HAP-1 (cell line): ENCODE measurements at places on chromosomes 1 and 21.
A peak's percentile ranks its signal among the peaks of the same experiment; 100 is the strongest.

DNA sequence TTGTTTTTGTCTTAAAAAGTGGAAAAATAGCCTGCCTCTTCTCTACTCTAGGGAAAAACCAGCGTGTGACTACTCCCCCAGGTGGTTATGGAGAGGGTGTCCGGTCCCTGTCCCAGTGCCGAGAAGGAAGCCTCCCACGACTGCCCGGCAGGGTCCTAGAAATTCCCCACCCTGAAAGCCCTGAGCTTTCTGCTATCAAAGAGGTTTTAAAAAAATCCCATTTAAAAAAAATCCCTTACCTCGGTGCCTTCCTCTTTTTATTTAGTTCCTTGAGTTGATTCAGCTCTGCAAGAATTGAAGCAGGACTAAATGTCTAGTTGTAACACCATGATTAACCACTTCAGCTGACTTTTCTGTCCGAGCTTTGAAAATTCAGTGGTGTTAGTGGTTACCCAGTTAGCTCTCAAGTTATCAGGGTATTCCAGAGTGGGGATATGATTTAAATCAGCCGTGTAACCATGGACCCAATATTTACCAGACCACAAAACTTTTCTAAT, 35.0 kb upstream of the TDRD10 start:
- DNase-seq = no peak

DNA sequence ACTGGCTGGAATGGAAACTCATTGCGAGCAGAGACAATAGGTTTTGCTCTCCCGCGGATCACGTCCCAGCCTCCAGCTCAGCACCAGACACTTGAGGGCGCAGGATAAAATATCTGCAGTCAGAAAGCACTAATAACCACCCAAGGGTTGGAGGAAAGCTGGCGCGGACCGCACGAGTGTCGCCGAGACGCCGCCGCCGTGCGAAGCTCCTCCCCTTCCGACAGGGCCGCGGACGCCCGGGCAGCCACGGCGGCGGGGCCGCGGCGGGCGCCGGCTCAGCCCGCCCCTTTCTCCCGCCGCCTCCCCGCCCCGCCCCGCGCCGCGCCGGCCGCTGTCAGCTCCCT, at the start of gene CMPK1:
TSS of gene CMPK1 (plus strand) at position 213 of the 344 bp plus-strand sequence. CDS start 156 bp downstream, outside the sequence.
- DNase-seq = peak; percentile 90

- DNase-seq = peak; percentile 86
Observed at GRCh38 chr1:35557118-35557610, at the start of gene KIAA0319L. KIAA0319L (minus strand) TSS chr1:35557403; CDS start chr1:35554491, 2,912 bp downstream.

DNA sequence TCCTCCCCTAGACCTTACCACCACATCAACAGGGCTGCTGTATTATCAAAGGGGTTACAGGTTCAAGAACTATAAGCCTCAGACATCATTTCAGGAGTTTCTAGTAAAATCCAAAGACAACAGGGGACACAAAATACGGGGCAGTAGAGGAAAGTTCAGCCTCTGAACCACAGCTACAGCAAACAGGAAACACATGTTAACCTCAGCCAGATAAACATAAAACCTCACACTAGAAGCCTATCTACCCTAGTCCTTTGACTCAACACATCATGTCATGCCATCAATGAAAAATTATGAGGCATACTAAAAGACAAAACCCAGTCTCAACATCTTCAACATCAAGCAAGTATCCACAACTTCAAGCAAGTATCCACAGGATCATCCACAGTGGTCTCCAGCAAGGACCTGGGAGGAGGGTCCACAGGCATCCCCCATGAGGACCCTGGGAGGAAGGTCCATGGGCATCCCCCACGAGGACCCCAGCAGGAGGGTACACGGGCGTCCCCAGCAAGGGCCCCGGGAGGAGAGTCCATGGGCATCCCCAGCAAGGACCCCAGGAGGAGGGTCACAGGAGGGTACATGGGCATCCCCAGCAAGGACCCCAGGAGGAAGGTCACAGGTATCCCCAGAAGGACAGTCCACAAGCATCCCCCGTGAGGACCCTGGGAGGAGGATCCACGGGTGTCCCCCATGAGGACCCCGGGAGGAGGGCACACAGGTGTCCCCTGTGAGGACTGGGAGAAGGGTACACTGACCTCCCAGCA, 440.0 kb downstream of the MATN1 start:
- no peak for DNase-seq

DNA sequence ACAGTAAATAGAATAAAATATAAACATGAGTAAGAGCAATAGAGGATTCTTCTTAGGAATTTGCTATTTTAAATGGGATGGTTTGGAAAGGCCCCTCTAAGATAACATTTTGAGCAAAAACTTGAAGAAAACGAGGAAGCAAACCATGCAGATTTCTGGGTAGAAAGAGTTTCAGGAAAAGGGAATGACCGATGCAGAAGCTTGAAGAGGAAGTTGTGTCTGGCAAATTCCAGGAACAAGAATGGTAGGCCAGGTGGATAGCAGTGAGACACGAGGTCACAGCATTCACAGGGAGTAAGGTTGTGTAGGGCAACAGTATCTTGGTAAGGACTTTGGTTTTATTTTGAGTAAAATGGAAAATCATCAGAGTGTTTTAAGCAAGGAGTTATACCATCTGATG, 108.9 kb downstream of the PEX14 start:
- DNase-seq = no peak

GRCh38 chr1:153903841-153904455, 18.8 kb downstream of the GATAD2B start:
- DNase-seq = no peak

DNA sequence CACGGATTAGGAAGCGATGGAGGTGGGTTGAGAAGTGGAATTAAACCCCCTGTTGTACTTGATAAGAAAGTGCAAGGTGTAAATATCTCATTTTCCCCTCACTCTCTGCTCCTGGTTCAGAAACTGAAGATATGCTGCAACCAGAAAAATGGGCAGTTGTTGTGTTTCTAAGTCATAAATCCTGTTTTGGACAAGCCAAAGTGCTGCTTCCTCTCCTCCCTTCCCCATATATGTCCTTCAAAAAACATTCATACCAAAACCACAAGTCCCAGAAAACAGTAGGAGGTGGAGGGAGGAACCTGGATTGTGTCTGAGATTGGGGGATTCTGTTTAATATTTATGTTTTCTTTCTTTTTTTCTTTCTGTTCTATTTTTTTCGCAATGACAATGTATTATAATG, 13.6 kb upstream of the ZNF362 start:
- DNase-seq = no peak

GRCh38 chr1:52436817-52437216, 32.4 kb downstream of the PRPF38A start:
- no peak for DNase-seq

- peak; percentile 64 for DNase-seq
Observed at GRCh38 chr1:111507411-111508201, 4.2 kb upstream of the ADORA3 start.

DNA sequence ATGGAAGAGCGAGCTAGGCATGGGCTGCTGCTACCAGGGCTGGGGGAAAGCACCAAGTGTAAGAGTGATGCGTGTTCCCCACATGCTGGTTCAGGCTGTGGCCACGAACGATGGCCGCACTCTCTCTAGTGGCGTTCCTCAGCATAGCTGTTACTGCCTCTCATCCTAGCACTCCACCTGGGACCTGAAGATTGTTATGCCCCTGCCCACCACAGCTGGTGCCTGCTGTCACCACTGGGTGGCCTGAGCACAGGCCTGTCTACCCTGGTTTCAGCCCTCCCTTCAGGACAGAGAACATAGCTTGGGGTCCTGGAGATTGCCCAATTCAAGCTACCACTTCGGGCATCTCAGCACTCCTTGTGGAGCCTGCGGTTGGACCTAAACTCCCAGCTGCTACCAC, 80.1 kb upstream of the PDC start:
- DNase-seq = no peak

GRCh38 chr1:52482326-52483004, 70.4 kb downstream of the TUT4 start:
- no peak for DNase-seq

DNA sequence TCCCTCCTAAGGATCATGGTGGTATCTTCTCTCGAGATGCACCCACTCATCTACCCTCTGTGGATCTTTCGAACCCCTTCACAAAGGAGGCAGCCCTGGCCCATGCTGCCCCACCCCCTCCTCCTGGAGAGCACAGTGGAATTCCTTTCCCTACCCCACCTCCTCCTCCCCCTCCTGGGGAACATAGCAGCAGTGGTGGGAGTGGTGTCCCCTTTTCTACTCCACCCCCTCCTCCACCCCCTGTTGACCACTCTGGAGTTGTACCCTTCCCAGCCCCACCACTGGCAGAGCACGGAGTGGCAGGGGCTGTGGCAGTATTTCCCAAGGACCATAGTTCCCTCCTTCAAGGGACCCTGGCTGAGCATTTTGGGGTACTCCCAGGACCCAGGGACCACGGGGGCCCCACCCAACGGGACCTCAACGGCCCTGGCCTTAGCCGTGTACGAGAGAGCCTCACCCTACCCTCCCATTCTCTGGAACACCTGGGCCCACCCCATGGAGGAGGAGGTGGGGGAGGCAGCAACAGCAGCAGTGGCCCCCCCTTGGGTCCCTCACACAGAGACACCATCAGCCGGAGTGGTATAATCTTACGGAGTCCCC, 14.5 kb upstream of the TARS2 start:
- DNase-seq = no peak

GRCh38 chr21:27477296-27477695, 510.4 kb upstream of the ADAMTS5 start:
- DNase-seq = no peak
